ENCODE measurements at places on chromosomes 4 and X.
A peak's percentile ranks its signal among the peaks of the same experiment; 100 is the strongest.

DNA sequence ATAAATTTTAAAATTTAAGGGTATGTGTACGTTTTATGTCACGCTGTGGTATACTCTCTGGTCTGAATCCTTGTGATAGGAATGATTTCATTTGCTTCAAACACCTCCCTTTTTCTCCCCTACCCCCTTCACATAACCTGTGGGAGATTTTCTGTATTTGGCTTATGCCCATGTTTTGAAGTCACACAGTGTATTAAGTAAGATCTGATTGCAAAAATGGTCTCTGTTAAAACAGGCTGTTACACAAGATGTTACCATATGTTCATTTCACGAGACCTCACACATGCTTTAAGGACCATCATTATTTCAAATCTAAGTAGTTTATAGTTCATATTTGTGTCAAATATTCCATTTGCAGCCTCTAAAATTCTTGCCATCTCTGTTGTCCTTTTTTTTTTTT is 63.5 kb downstream of the TMEM131L start:
- DNase-seq: no peak

GRCh38 chr4:159240046-159240445 is 137.2 kb downstream of the RAPGEF2 start:
- DNase-seq: no peak

GRCh38 chr4:57575426-57575825 is 465.2 kb upstream of the IGFBP7 start:
- DNase-seq: no peak

DNA sequence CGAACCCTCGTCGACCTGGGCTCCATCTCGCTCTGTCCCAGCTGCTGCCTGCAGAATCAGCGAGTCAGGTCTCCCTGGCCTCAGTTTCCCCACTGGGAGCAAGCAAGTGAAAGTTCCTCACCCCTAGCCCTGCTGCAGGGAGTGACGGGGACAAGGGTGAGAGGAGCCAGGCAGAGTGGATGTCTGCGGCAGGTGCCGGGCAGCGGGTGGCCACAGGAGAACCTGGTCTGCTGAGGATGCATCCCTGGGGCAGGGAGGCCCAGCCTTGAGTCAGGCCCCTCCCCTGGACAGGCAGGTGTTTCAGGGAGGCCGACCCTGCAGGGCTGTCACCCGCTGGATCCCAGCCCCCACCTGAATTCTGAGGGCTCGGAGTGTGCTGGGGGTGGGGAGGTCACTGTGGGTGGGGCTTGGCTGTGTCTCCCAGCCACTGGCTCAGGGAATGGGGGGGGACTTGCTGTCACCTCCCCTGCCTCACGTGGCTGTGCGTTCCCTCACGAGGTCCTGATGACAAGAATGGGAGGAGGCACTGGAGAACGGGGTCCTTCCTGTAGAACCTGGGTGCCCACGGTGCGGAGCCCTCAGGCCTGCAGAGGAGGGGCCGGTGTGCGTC is 33.2 kb downstream of the LRPAP1 start:
- no peak for DNase-seq

DNA sequence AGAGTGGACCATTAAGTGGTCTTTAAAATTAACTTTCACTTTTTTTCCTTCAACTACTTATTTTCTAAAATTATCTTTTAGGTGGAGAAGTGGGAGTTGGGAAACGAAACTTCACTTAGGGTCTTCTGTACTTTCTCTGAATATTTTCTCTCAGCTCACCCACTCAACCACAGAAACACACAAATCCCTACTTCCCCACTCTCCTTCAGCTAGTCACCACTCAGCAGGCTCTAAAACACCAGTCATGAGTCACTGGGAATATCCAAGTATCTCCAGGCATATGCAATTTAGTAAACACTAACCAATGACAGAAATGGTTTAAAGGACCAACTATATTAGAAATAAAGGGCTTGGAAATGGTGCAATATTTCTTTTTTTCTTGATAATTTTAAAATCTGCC is 153.0 kb upstream of the RPS6KA6 start:
- no peak for DNase-seq

GRCh38 chr4:92064574-92064973 is 239.2 kb upstream of the GRID2 start:
- DNase-seq: no peak

- no peak for DNase-seq
Measured at GRCh38 chr4:39134683-39135306, 47.5 kb upstream of the WDR19 start.

GRCh38 chr4:89521826-89522225 is 214.2 kb upstream of the GPRIN3 start:
- no peak for DNase-seq

DNA sequence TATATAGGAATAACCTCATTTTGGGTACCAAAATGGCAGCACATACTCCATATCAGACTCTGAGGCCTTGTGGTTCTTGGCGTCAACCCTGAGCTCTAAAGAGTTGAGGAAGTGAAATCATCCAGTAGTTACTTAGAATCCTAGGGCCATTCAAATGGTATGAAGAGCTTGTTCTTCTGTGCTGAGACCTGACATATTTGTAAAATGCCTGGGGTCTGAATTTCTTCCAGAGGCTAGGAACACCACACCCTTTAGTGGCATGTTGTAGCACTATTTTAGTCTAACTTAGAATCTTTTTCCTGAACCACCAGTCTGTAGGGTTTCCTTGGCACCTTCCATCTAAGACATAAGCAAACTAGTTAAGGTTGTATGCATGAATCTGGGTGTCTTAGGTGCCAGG is 18.1 kb upstream of the GDPD2 start:
- DNase-seq: no peak

- peak; percentile 34 for DNase-seq
Measured at GRCh38 chrX:42714981-42715700, 62.8 kb downstream of the PPP1R2C start.

- no peak for DNase-seq
Measured at GRCh38 chr4:58166490-58166889, 1056.3 kb upstream of the IGFBP7 start.

- DNase-seq: no peak
Measured at GRCh38 chr4:124227981-124228380, 484.6 kb downstream of the ANKRD50 start.

DNA sequence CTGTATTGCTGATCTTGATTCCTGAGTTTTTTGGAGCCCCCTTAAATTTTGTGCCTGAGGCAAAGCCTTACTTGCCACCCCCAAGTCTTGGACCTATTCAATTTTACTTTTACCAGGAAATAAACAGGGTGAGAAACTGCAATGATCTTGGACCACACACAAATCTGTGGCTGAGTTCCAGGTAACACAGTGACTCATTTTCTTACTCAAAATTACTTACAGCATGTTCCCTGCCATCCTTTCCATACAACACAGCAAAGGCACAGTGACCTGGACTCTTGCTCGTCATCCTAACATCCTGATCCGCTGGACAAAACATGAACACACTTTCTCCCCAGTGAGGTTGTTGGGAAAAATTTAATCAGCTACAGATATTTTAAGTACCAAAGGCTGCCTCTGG is 60.7 kb upstream of the S100G start:
- DNase-seq: no peak

Data from activated CD4-positive, alpha-beta T cell treated with anti-CD3 and anti-CD28 coated beads, Interleukin-2, Interleukin-6, amounts not matched to agents 100 ng/mL and 50 ng/mL, durations not matched to agents 16 hours and 8 hours (primary cell).